CD8-positive, alpha-beta memory T cell (primary cell): ENCODE measurements at places on chromosomes 5 and 9. TPM values are rescaled to one million over a fixed set of nuclear protein-coding genes. Genes with fewer than 3 reads are reported as not detected.

The TAS2R1 gene
- not detected for total RNA-seq

DNA sequence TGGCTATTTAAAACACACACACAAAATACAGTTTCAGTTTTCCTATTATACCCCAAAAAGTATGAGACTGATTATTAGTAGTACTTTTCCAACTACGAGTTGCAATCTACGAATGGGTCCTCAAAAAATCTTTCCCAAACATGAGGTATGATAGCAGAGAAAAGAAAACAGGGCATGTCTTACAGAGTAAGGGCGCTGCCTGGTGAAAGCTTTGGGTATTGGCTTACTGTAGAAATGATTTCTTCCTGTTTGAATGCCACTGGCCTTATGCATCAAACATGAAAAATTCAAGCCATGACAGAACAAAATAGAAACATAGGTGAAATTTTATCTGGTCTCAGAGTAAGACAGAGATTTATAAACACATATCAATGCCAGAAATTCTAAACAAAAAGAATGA lies 448.0 kb downstream of the SPOCK1 start:
- no peak for DNase-seq
- no peaks in the 10 kb centered on the region for H3K4me1 ChIP-seq
- H3K36me3 ChIP-seq, result no peaks in the 10 kb centered on the region
- H3K27me3 ChIP-seq, result no peaks in the 10 kb centered on the region

DNA sequence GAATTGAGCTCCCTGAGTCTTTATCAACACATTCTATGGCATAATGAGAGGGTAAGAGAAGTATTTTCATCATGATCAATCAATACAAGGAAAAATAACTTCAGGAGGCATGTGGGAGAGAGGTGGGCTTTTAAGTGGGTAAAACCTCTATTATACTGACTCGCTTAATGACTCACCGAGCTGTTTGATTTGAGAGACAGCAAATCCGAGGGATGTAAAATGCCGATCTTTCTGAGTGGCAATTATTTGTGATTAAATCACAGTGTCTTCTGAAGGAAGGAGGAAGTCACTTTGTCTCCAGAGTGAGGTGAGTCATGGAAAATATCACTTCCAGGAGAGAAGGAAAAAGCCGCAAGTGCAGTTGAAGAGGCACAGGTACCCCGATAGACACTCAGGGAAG lies 320.4 kb downstream of the DRD1 start:
- no peak for DNase-seq
- H3K27ac ChIP-seq, result no peak overlapping the region
- H3K4me1 ChIP-seq, result no peaks in the 10 kb centered on the region

GRCh38 chr5:77561965-77562364 lies 69.8 kb upstream of the WDR41 start:
- no peaks in the 10 kb centered on the region for H3K27me3 ChIP-seq
- H3K4me1 ChIP-seq, result no peaks in the 10 kb centered on the region
- no peak overlapping the region for H3K27ac ChIP-seq
- no peak for DNase-seq
- no peaks in the 10 kb centered on the region for H3K36me3 ChIP-seq

The PRRT1B gene
- total RNA-seq, result not detected

GRCh38 chr9:119365291-119366027 lies 3.8 kb downstream of the BRINP1 start:
- H3K27me3 ChIP-seq, result no peaks in the 10 kb centered on the region
- no peaks in the 10 kb centered on the region for H3K36me3 ChIP-seq
- no peak for DNase-seq
- H3K27ac ChIP-seq, result no peak overlapping the region
- no peaks in the 10 kb centered on the region for H3K4me1 ChIP-seq
- no peak overlapping the region for H3K4me3 ChIP-seq

The PCDH1 gene
- not detected for total RNA-seq

DNA sequence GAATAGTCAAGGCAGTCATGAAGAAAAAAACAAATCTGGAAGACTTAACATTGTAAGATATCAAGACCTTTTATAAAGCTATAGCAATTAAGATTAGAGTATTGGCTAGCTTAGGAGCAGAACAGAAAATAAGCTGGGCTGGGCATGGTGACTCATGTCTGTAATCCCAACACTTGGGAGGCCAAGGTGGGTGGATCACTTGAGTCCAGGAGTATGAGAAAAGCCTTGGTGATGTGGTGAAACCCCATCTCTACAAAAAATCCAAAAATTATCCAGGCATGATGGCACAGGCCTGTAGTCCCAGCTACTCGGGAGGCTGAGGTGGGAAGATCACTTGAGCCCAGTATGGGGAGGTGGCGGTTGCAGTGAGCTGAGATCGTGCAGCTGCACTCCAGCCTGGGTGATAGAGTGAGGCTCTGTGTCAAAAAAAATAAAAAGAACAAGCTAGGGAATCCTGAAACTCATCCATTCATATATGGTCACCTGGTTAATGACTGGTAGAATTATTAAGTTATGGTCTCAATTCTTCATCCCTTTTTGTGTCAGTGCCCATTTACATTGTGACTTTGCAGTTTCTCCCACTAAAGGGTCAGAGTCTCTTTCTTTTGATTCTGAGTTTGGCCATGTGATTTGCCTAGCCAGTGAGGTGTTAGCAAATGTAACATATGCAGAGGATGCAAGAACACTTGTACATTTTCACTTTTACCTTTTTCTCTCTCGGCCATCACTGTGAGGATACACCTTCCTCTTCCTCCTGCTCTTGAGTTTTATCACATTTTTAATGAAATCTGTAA lies 144.6 kb upstream of the SGCD start:
- no peaks in the 10 kb centered on the region for H3K36me3 ChIP-seq
- no peaks in the 10 kb centered on the region for H3K4me1 ChIP-seq
- no peak overlapping the region for H3K27ac ChIP-seq
- H3K27me3 ChIP-seq, result no peaks in the 10 kb centered on the region
- H3K4me3 ChIP-seq, result no peak overlapping the region

DNA sequence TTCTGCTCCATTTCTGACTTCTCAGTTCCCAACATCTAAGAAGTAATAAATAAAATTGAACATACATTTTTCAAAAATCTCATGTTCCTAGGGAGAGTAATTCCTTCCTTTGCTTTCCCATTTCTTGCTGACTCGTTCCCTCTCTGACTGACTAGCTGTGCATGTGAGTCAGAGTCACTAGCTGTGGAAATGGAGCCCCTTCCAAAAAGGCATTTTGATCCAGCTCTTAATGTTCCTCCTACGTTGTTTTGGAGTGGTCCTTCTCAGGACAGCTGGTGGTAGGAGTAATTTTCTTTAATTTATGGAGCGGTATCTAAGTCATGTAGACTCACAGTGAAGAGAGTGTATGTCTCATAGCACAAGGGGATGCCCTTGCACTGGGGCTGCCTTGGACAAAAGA lies 460.2 kb downstream of the GADD45G start:
- DNase-seq, result no peak
- no peaks in the 10 kb centered on the region for H3K4me1 ChIP-seq
- H3K27me3 ChIP-seq, result no peaks in the 10 kb centered on the region
- H3K4me3 ChIP-seq, result no peak overlapping the region

DNA sequence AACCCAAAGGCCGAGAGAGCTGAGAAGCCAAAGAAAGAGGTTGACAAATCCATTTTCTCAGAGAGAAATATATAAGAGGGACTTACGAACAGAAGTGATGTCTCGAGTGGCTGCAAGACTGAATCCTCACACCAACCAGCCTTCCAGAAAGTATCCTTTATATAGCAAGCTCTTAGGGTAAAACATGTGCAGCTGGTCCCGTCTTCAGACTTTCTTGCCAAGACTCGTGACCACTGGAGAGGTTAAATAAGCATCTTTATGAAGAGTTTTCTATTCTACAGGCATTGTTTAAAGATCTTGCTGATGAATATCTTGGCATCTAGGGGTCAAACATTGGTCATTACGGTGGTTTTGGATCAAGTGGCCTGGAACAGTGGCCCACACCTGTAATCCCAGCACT lies 16.9 kb upstream of the SLC22A4 start:
- no peaks in the 10 kb centered on the region for H3K27me3 ChIP-seq
- no peaks in the 10 kb centered on the region for H3K36me3 ChIP-seq
- DNase-seq, result no peak
- H3K4me3 ChIP-seq, result no peak overlapping the region
- no peaks in the 10 kb centered on the region for H3K4me1 ChIP-seq
- no peak overlapping the region for H3K27ac ChIP-seq

DNA sequence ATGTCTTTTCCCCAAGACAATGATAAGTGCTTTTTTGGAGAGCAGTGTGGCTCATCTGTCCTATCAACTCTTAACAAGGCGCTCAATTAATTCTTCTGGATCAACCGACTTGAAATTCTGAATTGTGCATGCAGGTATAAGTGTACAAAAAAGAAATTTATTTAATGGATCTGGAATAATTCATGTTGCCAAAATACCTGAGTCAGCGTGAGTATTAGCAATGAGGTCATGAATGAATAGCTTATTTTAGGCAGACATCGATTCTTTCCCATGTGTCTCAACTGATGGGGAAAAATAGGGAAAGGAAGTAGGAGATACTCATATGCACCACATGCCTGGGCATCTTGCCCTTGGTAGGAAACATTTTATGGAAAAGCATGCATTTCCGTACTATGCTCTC lies 68.0 kb downstream of the C6 start:
- no peaks in the 10 kb centered on the region for H3K4me1 ChIP-seq
- H3K27me3 ChIP-seq, result no peaks in the 10 kb centered on the region
- no peak overlapping the region for H3K4me3 ChIP-seq
- DNase-seq, result no peak
- H3K36me3 ChIP-seq, result no peaks in the 10 kb centered on the region

DNA sequence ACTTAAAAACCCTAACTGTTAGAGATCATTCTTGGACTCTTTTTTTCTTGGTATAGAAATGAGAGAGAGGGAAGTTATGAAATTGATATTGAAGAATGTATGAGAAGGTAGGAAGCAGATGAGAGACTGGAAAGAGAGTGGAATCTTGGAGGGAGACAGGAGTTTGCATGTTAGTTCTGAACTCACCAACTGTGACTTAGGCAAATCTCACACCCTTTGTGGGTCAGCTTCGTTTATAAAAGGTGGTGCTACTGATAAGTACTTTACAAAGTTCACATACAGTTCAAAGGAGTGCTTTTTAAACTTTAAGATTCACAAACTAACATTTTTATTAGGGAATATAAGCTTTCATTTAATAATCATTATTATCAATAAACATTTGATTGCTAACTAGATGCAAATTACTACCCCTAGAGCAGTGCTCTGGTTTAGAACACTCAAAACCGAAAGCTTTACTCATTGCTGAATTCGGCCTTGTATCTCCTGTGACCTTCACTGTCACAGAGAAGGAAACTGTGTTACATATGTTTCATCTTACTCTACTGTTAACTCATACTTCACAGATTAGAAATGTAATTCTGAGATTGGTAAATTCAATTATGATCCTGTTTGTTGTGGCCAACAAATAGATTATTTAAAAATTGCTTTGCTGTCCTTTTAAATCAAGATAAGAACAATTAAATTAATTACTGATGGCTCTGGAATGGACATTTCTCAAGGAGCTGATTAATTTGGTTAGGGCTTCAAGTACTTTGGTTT lies 143.2 kb downstream of the RMI1 start:
- H3K36me3 ChIP-seq, result no peaks in the 10 kb centered on the region
- H3K27me3 ChIP-seq, result peaks cover 3% of the 10 kb centered on the region
- no peak for DNase-seq
- H3K4me1 ChIP-seq, result no peaks in the 10 kb centered on the region
- no peak overlapping the region for H3K27ac ChIP-seq
- H3K4me3 ChIP-seq, result no peak overlapping the region

DNA sequence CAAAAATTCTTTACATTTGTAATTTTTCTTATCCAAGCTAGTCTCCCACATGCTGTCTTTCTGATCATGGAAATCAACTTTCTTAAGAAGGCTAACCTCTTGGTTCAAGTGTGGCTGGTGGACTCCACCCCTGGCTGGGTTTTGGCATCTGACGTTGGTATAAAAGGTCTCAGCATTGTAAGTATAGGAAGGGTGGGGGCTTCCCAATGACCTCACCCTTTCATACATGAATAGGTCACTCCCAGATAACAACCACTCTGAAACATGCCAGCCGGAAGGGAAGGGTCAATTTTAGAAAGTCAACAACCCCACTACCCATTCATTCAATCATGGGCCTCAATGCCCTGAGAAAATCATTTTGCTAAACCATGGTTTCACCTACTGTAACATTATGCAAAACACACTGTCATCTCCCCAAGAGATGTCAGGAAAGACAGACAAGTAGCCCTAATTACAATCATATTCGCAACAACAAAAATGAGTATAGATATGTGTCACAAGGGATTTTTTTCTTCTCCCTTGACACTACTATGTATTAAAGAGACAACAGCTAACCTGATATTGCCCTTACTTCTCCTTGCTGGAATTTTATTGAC lies 31.9 kb upstream of the PCSK5 start:
- H3K4me1 ChIP-seq, result no peaks in the 10 kb centered on the region
- DNase-seq, result no peak
- no peaks in the 10 kb centered on the region for H3K36me3 ChIP-seq

The CYLC2 gene
- not detected for total RNA-seq

- H3K4me3 ChIP-seq, result no peak overlapping the region
- H3K27ac ChIP-seq, result no peak overlapping the region
- DNase-seq, result no peak
Measured at GRCh38 chr9:124390794-124391658, 24.2 kb downstream of the PSMB7 start.

DNA sequence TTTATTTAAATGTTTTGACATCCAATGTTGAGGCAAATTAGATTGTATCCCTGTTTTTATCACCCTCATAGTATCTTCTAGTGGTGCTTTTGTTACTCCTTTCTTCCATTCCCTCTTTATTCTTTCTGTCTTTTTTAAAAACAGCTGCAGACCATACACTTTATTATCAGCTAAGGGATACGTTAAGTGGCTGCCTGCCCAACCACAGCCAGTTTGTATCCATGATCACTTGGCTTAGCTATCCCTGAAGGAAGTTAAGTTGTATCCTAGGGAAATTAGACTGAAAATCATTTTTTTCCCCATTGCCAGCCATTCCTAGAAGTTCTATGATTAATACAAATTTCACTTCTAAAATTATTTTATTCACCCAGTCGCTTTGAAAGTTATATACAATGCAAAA lies 1032.7 kb downstream of the NR2F1-AS1 start:
- H3K36me3 ChIP-seq, result no peaks in the 10 kb centered on the region
- DNase-seq, result no peak
- H3K4me3 ChIP-seq, result no peak overlapping the region
- H3K27me3 ChIP-seq, result no peaks in the 10 kb centered on the region

DNA sequence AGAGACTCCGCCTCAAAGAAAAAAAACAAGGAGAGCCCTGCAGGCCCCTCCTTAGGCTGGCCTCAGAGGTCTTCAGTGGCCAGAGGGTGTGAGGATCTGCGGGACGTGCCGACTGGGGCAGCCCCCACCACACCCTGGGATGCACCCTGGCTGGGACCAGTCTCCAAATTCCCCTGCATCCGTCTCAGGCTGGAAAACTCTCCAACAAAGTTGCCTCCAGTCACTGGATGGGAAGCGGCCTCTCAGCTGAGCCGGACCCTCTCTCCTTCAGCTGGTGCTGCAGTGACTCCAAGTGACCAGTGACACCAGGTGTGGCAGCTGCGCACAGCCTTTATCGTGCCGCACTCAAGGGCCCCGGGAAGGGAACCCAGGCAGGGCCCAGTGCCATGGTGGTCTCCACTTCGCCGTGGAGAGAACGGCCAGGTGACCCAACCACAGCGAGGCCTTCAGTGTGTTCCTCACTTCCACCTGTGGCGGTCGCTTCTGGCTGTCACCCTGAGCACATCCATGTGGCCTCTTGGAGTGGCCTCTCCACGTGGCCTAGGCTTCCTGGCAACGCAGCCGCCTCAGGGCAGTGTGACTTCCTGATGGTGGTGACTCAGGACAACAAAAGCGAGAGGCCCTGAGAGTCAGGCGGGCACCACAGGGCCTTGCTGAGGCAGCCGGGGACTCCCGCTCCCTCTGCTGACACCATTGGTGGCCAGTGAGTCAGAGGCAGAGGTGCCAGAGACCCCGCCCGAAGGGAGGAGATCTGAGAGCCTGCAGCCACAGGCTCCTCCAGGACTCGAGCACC lies 19.3 kb upstream of the CAMSAP1 start:
- no peaks in the 10 kb centered on the region for H3K27me3 ChIP-seq
- H3K4me1 ChIP-seq, result no peaks in the 10 kb centered on the region
- no peak overlapping the region for H3K4me3 ChIP-seq
- H3K27ac ChIP-seq, result no peak overlapping the region
